T-helper 17 cell (primary cell): ENCODE measurements at places on chromosomes 7 and 10.

- H3K4me3 ChIP-seq, result no peak overlapping the region
- DNase-seq, result no peak
- no peaks in the 10 kb centered on the region for H3K36me3 ChIP-seq
These were observed 67.5 kb downstream of the PWWP2B start for GRCh38 chr10:132464256-132465192.

DNA sequence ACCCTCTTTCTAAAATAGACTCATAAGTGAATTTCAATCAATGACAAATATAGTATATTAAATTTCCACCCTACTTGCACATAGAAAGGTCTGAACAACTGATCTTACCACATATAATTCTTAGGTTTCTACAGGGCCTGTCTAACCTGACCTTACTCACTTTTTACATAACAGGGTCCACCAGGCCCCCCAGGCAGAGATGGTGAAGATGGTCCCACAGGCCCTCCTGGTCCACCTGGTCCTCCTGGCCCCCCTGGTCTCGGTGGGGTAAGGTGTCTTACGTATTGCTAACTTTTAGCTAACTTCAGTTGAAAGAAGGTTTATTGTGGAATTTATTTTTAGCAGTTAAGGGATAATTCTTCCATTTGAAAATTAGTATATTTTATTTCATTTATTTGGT, 5.3 kb downstream of the COL1A2 start:
- no peaks in the 10 kb centered on the region for H3K36me3 ChIP-seq
- H3K4me1 ChIP-seq, result peaks cover 2% of the 10 kb centered on the region
- peaks cover 42% of the 10 kb centered on the region for H3K27me3 ChIP-seq
- no peak for DNase-seq
- H3K27ac ChIP-seq, result no peak overlapping the region

DNA sequence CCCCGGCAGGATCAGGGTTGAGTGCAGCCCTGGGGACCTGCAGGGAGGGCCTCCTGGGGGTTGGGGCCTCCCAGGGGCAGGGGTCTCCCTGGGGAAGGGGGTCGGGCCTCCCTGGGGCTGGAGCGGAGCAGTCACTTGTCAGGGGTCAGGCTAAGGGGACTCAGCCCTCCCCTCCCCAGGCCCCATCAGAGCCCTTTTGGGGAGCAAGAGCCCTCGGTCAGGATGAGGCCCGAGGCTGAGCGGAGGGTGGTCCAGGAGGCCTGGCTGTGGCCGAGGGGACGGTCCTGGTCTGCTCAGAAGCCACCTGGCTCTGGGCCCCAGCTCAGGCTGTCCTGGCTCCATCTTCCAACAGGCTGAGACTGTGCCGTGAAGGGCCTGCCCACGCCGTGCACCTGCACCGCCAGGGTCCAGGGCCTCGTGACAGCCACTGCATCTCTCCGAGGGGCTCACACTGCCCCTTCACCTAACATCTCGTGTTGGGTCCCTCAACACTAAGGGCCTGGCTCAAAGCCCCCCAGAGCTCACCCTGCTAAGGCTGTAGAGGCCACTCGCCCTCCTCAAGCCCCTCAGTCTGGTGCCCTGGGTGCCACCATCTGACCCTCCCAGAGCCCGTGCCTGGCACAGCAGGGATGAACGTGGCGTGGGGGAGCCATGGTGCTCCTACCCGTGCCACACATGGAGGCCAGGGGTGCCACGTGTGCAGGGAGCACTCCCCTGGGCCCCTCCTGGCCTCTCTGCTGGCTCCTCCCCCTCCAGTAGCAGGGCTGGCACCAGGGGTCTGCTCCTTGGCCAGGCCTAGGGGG, 12.9 kb downstream of the BHLHA15 start:
- peaks cover 4% of the 10 kb centered on the region for H3K4me1 ChIP-seq
- H3K27ac ChIP-seq, result no peak overlapping the region
- H3K27me3 ChIP-seq, result no peaks in the 10 kb centered on the region
- H3K4me3 ChIP-seq, result no peak overlapping the region
- H3K36me3 ChIP-seq, result no peaks in the 10 kb centered on the region

GRCh38 chr7:14156436-14156835, 167.0 kb upstream of the ETV1 start:
- H3K4me1 ChIP-seq, result peaks cover 2% of the 10 kb centered on the region
- H3K27me3 ChIP-seq, result no peaks in the 10 kb centered on the region
- H3K36me3 ChIP-seq, result no peaks in the 10 kb centered on the region

DNA sequence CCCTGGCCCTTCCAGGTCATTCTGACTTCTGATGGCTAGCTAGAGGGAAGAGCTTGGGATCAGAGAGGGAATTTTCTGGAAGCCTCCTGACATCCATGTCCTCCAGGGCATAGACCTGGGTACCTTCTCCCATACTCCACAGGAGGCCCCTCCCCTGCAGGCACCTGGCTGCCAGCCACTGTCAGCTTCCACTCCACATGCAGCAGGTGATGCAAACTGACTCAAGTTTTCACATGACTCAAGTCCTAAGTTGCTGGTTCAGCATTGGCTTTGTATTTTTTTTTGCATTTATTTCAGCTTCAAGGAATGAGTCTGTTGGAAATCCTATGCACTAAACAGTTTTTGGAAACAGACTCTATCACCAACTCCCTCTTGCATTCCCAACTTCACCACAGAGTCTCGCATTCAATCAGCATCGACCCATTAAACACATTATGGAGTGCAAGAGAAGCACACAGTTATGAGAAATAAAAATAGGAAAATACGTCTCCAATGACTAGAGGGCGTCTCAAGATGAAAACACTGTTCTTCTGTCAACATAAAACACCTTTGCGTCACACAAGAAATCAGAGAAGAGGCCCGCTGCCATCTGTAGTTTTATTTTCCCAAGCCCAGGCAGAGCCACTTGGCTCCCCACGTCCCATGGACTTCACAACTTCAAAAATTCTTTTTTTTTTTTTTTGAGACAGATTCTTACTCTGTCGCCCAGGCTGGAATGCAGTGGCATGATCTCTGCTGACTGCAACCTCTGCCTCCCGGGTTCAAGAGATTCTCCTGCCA, 362.6 kb upstream of the MGMT start:
- H3K4me1 ChIP-seq, result no peaks in the 10 kb centered on the region
- no peaks in the 10 kb centered on the region for H3K27me3 ChIP-seq
- H3K27ac ChIP-seq, result no peak overlapping the region
- no peak for DNase-seq

- H3K36me3 ChIP-seq, result no peaks in the 10 kb centered on the region
- no peak overlapping the region for H3K4me3 ChIP-seq
- DNase-seq, result no peak
These were observed 13.9 kb upstream of the SFRP5 start for GRCh38 chr10:97785731-97786130.

DNA sequence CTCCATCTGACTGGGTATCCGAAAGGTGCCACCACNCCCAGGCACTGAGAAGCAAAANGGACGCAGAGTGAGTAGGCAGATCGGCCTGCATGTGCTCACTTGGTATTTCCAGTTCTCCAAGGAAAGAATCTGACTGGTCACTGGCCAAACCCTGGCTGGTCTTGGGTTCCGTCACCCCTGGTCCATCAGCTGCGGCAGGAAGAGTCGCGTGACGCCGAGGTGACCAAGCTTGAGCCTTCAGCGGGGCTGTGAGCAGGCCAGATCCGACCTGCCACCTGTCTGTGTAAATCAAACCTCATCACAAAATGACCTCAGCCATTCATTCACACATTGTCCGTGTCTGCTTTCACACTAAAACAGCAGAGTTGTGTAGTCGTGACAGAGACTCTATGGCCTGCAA, 28.8 kb upstream of the CHST15 start:
- H3K4me1 ChIP-seq, result peaks cover 4% of the 10 kb centered on the region
- H3K4me3 ChIP-seq, result no peak overlapping the region
- DNase-seq, result no peak

DNA sequence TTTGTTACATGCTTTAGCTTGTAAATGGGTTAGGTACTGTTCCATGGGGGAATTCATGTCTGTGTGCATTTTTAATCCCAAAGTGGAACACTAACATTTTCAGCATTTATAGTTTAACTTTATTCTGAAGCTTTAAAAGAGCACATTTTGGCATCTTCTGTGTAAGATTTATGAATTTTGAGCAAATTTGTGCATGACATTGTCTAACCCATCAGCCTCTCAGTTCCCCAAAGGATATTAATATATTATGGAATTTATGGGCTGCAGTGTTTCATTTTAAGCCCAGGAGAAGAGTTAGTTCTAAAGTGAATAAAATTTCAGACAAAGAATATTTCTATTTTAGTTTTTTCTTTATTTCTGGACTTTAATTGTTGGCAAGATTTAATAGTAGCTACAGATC, 421.4 kb downstream of the PLXDC2 start:
- DNase-seq, result no peak
- H3K4me1 ChIP-seq, result no peaks in the 10 kb centered on the region
- no peak overlapping the region for H3K27ac ChIP-seq
- H3K36me3 ChIP-seq, result no peaks in the 10 kb centered on the region
- no peaks in the 10 kb centered on the region for H3K27me3 ChIP-seq

GRCh38 chr7:12325646-12326045, 78.0 kb downstream of the VWDE start:
- peaks cover 2% of the 10 kb centered on the region for H3K4me1 ChIP-seq
- no peak overlapping the region for H3K4me3 ChIP-seq
- DNase-seq, result no peak
- no peak overlapping the region for H3K27ac ChIP-seq
- peaks cover 2% of the 10 kb centered on the region for H3K36me3 ChIP-seq
- no peaks in the 10 kb centered on the region for H3K27me3 ChIP-seq

- peaks cover 19% of the 10 kb centered on the region for H3K4me1 ChIP-seq
- peaks cover 20% of the 10 kb centered on the region for H3K27me3 ChIP-seq
- H3K27ac ChIP-seq, result no peak overlapping the region
- H3K36me3 ChIP-seq, result peaks cover 2% of the 10 kb centered on the region
- no peak overlapping the region for H3K4me3 ChIP-seq
- no peak for DNase-seq
These were observed 47.4 kb downstream of the CH25H start for GRCh38 chr10:89159761-89160160.
